NCI-H1930 (cell line): ENCODE measurements at places on chromosomes 6 and 20.
A peak's percentile ranks its signal among the peaks of the same experiment; 100 is the strongest.

GRCh38 chr6:75479712-75480111 is 13.9 kb downstream of the FILIP1 start:
- no peak for DNase-seq

DNA sequence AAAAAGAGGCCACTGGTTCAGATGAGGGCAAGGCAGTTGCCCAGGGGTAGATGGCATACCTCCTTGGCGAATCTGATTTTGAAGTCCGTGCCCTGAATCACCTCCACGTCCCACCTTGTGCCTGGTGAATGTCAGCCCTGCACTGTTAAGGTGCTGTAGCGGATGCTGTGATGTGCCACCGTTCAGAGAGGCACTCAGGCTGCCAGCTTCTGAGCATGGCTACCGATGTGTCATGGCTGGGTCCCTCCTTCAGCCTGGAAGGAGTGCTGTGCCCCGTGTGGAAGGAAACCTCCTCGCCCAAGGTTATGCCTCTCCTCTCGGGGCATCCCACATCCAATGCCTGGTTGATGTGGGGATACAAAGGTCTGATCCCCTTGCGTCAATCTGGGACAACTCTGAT is 43.6 kb downstream of the UST start:
- no peak for DNase-seq

- DNase-seq, result no peak
Measured at GRCh38 chr6:141202626-141203025, 930.1 kb upstream of the GJE1 start.

DNA sequence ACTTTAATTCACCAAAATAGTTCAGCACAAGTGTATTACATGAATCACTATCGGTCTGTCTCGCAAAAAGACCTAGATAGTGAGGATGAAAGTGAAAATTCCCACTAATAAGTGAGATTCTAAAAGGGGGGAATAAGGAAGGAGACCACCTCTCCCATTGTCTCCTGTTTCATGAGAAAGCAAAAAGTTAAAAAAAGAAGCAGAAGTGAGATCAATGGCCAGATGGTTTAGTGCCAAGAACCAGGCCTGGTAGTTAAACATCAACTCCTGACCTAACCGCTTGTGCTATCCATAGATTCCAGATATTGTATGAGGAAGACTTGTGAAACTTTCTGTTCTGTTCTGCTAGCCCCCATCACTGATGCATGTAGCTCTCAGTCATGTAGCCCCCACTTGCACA is 293.0 kb downstream of the RNGTT start:
- no peak for DNase-seq

- DNase-seq, result no peak
Measured at GRCh38 chr6:7260291-7261031, 52.5 kb downstream of the SSR1 start.

GRCh38 chr6:154247119-154247861 is 109.3 kb downstream of the IPCEF1 start:
- no peak for DNase-seq

DNA sequence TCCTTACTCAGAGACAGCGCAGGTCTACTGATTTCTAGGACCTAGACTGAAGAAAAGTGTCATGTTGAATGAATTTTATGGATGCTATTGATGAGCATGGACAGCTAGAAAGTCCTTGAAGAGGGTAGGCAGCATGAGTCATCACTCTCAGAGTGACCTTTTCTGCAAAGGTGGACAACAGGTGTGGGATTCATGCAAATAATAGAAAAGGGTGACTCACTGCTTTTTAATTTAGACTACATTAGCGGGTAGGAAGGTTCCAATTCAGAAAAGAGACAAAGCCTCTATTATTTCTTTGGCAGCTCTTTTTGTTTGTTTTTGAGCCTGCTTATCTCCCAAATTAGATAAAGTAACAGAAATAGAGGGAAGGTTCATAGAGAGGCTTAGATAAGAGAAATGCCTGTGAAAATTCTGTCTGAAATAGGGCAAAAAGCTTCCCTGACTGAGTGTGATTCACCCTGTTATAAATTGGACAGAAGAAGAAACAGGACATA is 191.4 kb downstream of the TENT5A start:
- peak; percentile 12 for DNase-seq

- DNase-seq, result no peak
Measured at GRCh38 chr6:82906489-82906888, 159.2 kb downstream of the UBE3D start.

DNA sequence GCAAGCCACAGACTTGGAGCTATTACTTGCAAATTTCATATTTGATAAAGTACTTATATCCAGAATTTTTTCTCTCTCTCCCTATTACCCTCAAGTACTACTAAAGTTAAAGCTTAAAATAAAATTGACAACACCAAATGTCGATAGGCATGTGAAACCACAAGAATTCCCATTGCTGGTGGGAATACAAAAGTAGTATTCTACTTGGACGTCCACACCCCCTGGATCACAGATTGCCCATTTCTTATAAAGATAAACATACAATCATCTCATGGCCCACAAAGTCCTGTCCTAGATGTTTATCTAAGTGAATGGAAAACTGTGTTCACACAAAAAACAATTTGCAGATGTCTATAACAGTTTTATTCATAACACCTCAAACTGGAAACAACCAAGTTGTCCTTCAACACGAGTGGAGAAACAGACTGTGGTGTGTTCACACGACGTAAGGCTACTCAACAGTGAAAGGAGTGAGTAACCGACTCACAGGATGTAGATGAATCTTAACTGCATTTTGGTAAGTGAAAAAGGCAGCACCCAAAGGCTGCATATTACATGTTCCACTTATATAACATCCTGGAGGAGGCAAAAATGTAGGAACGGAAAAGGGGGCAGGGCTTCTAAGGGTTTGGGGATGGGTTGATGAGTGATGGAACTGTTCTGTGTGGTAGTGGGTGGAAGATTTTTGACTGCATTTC is 297.4 kb downstream of the THBS2 start:
- no peak for DNase-seq

- no peak for DNase-seq
Measured at GRCh38 chr20:10807013-10807412, 133.2 kb upstream of the JAG1 start.

GRCh38 chr20:18403269-18403668 is 63.6 kb downstream of the DZANK1 start:
- DNase-seq, result no peak

- DNase-seq, result no peak
Measured at GRCh38 chr6:88662653-88663174, 300.7 kb downstream of the RNGTT start.

DNA sequence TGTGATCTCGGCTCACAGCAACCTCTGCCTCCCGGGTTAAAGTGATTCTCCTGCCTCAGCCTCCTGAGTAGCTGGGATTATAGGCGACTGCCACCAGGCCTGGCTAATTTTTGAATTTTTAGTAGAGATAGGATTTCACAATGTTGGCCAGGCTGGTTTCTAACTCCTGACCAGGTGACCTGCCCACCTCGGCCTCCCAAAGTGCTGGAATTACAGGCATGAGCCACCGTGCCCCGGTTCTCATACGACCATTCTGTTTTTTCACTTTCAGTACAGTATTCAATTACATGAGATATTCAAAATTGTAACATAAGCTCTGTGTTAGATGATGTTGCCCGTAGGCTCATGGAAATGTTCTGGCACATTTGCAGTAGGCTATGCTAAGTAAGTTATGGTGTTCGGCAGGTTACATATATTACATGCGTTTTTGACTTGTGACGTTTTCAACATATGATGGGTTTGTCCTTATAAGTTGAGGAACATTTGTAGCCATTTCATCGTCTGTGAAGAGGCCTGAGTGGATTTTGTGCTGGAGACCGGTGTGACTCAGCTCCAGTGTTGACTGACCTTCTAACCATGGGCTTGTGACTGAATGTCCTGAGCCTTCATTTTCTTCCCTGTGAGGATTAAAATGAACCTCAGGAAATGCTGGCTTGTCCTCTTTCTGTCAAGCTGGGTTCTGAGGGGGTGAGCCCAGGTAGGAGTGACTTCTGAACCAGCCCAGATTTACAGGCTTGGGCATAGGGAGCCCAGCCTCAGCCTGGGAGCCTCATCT is 12.2 kb downstream of the PPARD start:
- DNase-seq, result no peak

GRCh38 chr6:16840725-16841124 is 79.5 kb upstream of the ATXN1 start:
- no peak for DNase-seq

GRCh38 chr6:107625264-107625663 is 135.3 kb downstream of the SOBP start:
- no peak for DNase-seq

DNA sequence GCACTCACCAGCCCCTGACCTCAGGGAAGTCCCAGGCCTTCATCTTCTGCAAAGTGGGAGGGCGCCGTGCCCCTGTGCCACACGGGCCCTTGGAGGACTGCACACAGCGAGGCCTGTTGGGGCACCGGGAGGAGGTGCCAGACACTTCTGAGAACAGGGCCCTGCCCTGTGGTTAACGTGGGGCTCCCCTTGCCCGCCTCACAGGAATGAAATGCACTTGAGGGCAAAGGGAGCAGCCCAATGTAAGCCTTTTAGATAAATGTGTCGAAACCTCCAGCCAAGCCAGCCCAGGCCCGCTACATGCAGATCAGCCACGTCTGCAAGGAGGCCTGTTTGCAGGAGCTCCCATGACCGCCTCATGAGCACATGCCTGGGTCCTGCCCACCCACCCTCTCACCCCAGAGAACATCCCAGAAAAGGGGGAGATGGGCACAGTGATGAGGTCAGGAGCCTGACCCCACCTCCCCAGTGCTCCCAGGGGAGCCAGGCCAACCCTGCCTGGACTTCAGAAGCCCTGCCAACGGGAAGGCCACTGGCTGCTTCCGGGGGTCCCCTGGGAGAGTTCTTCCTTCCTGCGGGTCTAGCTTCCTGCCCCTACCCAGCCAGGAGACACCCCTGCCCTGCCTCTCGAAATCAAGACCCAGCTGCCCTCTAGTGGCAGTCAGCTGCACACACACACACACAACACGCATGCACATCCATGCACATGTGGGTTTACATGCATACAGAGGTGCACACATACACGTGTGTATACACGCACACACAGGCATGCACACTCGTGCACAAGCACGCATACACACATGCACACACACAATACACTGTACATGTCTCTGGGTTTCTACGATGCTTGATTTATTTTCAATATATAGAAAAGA is 178.7 kb downstream of the TAF4 start:
- DNase-seq, result peak; percentile 39

- DNase-seq, result no peak
Measured at GRCh38 chr6:35178932-35179832, 34.6 kb upstream of the SCUBE3 start.

DNA sequence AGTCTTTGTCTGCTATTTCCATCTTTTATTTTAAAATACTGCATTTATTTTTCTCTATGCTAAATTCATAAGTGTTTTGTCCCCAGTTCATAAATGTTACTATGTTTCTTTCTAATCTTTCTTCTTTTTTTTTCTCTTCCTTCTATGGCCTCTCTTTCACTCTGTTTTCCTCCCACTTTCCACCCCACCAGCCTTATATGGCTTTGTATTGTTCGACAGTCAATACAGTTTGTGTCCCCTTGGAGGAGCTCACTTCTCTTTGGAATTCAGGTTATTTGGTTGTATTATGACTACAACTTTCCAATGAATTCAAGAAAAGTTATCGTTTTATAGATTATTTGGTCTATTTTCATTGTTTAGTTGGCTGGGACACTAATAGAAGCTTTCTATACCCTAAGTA is 393.5 kb downstream of the NKAIN2 start:
- no peak for DNase-seq

- no peak for DNase-seq
Measured at GRCh38 chr6:14597090-14597489, 479.5 kb downstream of the CD83 start.

- no peak for DNase-seq
Measured at GRCh38 chr20:19022791-19023448, 189.5 kb upstream of the SLC24A3 start.

- no peak for DNase-seq
Measured at GRCh38 chr6:151999194-151999593, 191.7 kb downstream of the ESR1 start.

DNA sequence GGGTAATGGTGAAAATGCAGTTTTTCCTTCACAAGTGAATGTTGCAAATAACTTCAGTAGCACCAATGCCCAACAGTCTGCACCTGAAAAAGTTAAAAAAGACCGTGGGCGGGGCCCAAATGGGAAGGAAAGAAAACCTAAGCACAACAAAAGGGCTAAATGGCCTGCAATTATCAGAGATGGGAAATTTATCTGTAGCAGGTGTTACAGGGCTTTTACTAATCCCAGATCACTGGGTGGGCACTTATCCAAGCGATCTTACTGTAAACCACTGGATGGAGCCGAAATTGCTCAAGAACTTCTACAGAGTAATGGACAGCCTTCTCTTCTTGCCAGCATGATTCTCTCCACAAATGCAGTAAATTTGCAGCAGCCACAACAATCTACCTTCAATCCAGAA is 64.8 kb upstream of the SMIM8 start:
- no peak for DNase-seq

- DNase-seq, result no peak
Measured at GRCh38 chr6:68760485-68760884, 125.4 kb downstream of the ADGRB3 start.

GRCh38 chr6:151773382-151773781 is 34.1 kb upstream of the ESR1 start:
- DNase-seq, result no peak

GRCh38 chr6:122363769-122364483 is 35.5 kb upstream of the HSF2 start:
- no peak for DNase-seq

GRCh38 chr6:157283330-157283898 is 39.9 kb downstream of the TMEM242 start:
- no peak for DNase-seq

GRCh38 chr6:54426995-54427394 is 118.8 kb downstream of the TINAG start:
- no peak for DNase-seq

- DNase-seq, result no peak
Measured at GRCh38 chr20:57509665-57510237, 15.2 kb downstream of the CTCFL start.

DNA sequence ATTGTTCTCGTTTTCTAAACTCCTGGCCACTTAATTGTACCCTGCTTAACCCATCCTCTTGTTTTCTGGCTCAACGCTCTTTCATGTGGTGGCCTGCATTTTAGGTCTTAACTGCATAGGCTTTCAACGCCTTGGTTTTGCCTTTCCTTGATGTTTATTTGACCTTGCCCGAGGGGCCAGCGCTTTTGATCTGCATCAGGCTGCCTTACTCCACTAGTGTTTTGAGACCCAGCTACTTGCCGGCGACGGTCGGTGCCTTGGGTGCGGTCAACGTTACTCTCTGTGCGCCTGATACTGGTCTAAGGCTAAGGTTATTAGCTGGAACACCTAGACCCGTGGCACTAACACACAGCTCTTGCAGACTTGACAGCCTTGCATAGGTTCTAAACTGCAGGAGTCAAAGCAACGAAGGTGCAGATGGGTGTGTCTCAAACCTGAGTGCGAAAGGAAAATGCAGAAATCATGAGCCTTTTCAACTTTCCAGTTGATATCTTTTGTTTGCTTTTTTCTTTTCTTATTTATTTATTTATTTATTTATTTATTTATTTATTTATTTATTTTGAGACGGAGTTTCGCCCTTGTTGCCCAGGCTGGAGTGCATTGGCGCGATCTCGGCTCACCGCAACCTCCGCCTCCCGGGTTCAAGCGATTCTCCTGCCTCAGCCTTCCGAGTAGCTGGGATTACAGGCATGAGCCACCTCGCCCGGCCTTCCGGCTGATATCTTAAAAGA is 138.8 kb downstream of the HFE start:
- no peak for DNase-seq
